COR-L47 (cell line): ENCODE measurements at places on chromosomes 12 and 14.

DNA sequence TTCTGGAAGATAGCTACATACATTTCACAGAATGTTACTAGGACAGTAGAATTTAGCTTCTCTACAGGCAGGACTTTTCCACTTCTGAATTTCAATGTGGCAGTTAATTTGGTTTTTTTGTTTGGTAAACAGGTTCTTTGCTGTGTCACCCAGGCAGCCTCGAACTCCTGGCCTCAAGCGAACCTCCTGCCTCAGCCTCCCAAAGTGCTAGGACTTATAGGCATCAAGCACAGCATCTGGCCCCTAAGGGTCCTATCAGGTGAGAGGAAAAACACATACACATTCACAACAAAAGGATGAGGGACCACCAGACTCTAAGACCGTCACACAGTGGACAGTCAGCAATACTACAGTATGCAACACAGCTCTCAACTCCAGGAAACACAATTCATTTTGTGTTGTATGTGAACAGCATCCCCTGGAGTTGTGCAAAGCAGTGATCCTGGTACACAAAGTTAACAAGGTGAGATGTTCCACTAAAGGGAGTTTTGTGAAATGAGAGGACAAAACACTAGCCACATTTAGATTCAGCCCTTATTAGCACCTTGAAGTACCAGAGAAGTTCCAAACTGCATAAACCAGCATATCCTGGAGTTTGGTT, 6.9 kb downstream of the ATP2B1 start:
- DNase-seq = no peak

GRCh38 chr12:26680727-26681455, 152.1 kb downstream of the ITPR2 start:
- DNase-seq = no peak

GRCh38 chr14:103220982-103221641, 97.9 kb downstream of the TNFAIP2 start:
- no peak for DNase-seq

DNA sequence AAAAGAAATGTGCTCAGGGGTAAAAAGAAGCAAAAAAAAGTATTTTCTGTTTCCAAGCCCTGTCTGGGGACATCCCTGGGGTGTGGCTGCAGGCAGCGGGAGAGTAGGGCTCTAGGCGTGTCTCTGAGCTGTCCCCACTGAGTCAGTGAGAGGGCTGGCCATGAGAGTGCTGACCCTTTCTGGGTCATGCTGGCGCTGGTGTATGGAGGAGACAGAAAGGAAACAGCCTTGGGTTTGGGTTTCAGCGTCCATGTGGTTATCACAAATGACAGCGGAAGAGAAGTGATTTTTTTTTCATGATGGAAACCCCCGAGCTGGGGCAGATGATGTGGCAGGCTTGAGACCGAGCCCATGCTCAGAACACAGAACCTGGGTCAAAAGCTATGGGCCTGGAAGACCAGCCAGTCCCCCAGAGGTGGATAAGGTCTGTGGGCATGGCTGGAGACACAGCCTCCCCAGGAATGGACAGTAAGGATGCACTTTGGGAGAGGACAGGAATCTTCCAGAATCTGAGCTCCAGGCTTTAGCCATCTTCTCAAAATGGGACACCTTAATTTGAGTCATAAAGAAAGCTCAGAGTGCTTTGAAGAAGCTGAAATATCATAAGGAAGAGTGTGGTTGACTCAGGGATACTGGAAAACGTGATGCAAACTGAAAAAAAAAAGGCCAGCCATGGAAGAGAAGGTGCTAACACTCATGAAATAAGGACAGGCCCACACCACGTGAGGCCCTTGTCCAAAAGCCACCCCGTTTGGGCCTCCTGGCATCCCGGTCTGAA, 36.2 kb downstream of the SYNE3 start:
- DNase-seq = no peak

DNA sequence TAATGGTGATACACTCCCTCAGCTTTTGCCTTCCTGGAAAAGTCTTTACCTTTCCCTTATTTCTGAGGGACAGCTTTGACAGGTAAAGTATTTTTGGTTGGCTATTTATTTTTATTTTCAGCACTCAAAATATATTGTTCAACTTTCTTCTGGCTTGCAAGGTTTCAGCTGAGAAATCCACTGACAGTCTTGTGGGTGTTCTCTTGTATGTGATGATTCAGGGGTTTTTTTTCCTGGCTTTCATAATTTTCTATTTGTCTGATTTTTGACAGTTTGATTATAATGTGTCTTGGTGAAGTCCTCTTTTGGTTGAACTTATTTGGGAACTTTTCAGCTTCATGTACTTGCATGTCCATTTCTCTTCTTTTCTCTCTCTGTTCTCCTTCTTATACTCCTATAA, 73.7 kb upstream of the OTOGL start:
- DNase-seq = no peak

DNA sequence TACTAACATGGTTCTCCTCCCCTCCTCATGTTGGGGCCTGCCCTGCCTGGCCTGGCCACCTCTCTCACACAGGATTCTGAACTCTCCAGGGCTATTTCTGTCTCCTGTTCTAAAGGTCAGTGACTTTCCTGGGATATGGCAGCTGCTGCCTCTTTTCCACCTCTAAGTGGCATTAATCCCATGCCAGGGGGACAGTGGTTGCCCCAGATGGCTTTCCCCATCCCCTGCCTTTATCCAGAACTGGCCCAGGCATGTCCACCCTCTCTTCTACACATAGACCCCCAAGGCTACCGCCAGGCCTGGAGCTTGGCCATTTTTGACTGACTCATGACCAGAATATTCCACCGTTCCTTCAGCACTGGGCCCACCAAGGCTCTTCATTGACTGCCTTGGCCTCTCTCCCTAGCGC, 90.4 kb downstream of the IRF2BPL start:
- DNase-seq = no peak

GRCh38 chr12:132803125-132803524, 25.5 kb downstream of the GOLGA3 start:
- DNase-seq = no peak

DNA sequence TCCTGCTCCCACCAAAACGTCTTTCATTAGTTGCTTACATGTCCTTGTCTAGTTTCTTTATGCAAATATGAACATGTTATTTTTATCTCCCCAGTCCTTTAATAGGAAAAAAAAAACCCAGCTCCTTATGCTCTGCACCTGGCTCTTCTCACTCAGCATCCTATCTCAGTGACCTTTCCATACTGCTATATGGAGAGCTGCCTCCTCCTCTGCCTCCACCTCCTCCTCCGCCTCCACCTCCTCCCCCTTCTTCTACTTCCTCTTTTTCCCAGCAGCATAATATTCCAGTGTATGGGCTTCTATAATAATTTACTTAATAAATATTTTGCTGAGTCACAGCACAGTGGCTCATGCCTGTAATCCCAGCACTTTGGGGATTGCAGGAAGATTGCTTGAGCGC, 31.5 kb downstream of the ABCB9 start:
- DNase-seq = no peak

GRCh38 chr14:96801931-96802330, 4.7 kb downstream of the VRK1 start:
- no peak for DNase-seq

- no peak for DNase-seq
Observed at GRCh38 chr12:105453316-105453715, 122.8 kb downstream of the C12orf75 start.

DNA sequence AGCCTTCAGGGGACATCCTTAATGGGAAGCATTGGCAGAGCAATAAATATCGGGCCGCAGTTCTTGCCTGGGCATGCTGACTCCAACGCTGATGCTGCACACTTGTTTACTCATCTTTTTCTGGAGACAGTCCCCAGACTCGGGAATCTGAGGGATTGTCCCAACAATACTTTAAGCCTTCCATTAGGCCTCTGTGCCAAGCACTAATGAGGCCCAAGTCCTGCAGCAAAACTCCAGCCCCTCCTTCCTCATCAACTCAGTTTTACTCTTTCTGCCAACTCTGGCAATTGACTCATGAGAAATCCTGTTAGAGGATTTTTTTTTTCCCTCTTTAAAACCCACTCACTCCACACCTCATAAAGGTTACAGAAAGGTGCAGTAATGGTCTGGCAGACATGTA, 233.4 kb upstream of the PELI2 start:
- no peak for DNase-seq

GRCh38 chr12:119157978-119158377, 20.8 kb upstream of the HSPB8 start:
- DNase-seq = no peak

GRCh38 chr12:129169928-129170327, 316.6 kb downstream of the GLT1D1 start:
- no peak for DNase-seq
